ENCODE measurements at places on chromosomes 3 and 15.

DNA sequence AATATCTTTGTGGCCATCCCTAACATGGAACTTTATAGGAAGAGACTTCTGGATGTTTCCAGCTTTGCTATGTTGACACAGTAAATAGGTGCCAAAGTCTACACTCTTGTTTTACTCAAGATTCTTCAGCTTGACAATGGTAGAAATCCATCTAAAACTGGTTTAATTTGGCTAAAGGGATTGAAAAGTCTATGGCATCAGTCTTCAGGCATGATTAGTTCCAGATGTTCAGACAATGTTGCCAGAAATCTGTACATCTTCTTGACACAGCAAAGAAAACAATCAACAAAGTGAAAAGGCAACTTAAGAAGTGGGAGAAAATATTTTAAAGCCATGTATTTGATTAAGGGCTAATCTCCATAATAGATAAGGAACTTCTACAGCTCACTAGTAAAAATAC is 130.5 kb downstream of the LRRC3B start:
- no peak for DNase-seq

GRCh38 chr3:194280777-194281176 is 70.4 kb downstream of the CPN2 start:
- no peak for DNase-seq

GRCh38 chr3:24151594-24151993 is 206.5 kb downstream of the NR1D2 start:
- no peak for DNase-seq

- DNase-seq, result no peak
These were observed 86.2 kb downstream of the SEC22A start for GRCh38 chr3:123287962-123288302.

DNA sequence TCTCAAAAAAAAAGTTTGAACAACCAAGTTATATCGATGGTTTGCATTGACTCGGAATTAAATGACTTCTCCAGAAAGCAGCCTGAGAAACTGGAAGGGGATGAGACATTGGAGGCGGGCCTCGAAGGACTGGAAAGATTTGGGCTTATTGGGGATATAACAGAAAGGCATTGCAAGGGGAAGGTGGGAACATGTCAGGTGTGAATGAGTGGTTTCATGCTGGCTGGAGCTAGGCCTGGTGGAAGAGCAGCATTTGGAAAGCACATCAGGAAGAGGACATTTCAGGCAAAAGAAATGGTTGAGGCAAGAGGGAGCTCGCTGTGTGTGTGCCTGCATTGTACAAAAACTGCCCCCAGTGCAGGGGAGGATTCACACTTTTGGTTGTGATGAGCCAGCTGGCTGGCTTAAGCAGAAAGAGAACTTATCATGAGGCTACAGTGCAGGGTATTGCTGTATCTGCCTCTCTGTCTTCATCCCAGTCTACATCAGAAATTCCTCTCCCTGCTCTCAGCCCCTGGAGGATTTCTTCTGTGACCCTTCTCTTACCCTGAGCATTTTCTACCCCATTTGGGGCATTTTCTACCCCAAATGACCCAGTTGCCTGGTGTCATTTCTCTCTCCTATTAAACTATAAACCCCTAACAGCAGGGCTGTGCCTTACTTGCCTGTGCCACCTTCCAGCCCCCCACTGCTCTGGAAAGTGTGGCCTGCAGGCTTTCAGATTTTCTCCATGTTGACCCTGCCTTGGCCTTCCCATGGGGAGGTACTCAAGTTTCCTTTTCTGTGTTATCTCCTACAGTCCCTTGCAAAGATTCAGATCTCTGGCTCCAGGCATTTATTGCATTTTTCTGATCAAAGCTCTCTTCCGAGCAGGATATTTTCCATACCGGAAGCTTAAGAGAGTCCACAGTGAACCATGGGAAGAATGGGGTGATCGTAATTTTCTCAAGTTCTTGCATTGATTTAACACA is 64.4 kb upstream of the FLNB start:
- DNase-seq, result no peak

GRCh38 chr15:45657764-45658545 is 23.1 kb downstream of the SQOR start:
- DNase-seq, result no peak

DNA sequence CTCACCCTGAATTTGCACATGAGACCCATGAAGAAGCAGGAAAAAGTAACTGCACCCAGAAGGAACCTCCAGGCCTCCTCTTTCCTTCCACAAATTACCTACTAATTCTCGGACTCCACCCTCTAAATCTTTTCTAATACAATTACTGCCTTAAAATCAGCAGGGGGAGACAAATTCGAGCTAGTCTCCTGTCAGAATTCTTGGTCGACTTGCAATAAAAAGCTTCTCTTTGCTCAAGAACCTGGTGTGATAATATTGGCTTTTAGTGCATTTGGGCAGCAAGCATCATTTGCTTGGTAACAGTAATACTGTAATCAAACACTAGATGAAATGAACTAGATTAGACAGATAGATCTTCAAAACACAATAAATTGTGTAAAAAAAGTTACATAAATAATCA is 281.9 kb downstream of the RAP2B start:
- DNase-seq, result no peak

DNA sequence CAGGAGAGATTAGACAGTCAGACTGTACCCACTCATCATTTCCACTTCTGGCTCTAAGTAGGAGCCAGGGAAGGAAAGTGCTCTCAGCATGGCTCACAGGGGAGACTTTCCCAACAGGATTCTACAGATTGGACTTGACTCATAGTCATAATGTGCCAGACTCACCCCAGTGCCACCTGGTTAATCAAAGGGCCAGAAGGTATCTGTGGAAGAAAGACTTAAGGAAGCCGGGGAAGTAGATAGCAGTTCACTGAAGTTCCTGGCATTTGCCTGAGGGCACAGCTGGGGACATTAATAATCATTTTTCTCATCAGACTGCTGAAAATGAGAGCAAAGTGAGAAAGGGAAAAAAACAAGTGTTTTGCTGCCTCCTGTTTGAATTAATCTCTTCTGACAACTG is 717.5 kb downstream of the TUSC7 start:
- no peak for DNase-seq

GRCh38 chr3:18113417-18113816 is 311.7 kb downstream of the SATB1 start:
- DNase-seq, result no peak

DNA sequence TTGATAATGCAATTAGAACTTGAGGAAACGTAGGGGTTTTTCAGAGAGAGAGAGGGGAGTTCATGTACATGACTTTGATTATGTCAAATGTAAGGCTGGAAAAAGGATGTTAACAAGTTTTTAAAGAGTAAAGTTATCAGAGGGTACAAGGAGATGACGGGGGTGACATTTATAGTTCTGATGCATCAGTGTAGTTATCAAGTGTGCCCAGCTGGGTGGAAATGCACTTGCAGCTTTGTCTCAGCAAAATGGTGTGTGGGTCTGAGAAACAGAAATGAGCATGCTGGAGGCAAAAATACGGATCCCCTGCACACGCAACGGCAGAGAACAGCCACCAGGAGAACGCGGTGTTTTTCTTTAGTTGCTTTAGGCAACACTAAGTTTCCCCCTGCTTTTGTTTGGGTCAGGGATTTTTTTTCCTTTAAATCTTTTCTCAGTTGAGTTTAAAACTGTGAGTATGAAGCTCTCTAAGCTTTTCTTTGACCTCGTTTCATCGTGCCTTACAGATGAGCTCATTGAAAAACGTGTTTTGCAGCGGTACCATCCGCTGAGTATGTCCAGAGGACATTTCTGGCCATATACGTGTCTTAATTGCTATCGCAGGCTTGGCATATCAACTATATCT is 205.4 kb downstream of the PDZRN3 start:
- DNase-seq, result no peak

GRCh38 chr3:126848991-126849390 is 133.9 kb upstream of the PLXNA1 start:
- no peak for DNase-seq

- DNase-seq, result no peak
These were observed 62.3 kb downstream of the ADCY5 start for GRCh38 chr3:123386477-123387040.

- peak; percentile 2 for DNase-seq
These were observed 593 bp downstream of the CIAO2A start for GRCh38 chr15:64092864-64093626.

DNA sequence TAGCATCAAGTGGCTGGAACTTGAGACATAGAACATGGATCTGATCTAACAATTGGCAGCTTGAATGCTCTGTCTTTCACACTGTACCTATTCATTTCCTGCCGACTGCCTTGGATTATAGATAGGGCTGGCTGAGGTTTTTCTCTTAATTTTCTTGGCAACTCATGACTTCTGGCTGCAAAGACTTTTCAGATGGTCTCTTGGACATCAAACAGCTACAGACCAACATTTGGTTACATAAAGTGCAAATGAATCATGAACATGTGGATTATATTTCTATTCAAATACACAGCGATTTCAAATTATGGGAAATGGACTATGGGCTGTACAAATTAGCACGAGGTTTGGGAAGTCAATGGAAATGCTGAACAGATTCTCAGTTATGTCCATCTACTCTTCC is 26.2 kb upstream of the IL16 start:
- no peak for DNase-seq

- DNase-seq, result no peak
These were observed 420 bp downstream of the SLC27A2 start for GRCh38 chr15:50182219-50183013.
